ENCODE measurements at places on chromosomes 2 and 18.

DNA sequence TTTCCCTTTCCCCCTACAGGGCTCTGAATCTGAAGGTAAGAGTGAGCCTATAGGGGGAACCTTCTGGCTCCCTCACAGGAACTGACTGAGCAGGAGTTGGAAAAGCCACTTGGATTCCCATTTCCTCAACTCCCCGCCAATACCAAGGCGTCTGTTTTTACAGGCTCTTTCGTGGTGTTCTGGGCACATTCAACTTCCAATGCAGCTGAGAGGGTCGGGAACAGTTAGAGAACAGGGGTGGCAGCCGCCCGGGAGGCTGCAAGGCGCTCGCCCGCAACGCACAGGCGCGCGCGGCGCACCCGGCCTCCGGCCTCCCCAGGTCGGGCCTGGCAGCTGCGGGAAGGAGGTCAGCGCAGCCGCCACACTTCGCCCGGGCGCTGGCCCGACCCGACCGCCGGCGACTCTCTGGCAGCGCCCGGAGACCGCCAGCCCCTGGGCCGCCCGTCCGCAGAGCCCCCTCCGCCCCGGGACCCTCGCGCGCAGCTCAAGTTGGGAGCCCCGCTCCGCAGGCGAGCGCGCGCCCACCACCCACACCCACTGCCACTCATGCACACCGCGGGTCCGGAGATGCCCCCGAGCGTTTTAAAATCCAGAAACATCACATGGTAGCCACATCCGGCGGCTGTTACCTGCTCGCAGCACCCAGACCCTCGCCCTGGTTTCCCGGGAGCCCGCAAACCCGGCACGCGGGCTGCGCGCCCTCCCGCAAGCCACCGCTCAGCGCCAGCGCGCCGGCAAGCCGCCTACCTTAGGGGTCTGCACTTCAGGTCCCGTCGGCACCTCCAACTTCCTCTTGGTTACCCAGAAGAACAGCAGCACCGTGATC, 816 bp downstream of the GALNT14 start:
- peak; percentile 20 for DNase-seq

DNA sequence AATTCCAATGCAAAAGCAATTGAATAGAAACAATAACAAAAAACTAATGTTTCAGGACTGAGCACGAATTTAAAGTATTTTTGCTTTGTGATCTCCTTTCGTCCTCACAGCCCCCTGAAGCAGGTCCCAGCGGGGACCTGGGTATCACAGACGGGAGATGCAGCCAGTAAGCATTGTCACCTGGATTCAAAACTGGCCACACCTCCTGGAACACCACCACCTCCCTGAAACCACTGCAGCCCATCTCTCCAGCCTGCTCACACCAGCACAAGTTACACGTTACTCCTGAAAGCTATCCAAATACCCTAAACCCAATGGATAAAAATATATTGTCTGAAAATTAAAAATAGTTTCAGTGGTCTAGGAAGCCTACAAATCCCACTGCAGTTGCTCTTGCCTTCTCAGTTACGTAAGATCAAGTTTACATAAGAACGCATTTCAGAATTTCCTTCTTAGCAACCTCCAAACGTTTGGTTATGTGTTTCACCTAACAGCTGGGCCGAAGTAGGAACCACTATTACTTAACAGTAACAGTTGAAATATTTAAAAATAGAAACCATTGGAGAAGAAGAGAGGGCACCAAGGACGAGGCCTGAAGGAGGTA, 178.0 kb downstream of the HDAC4 start:
- no peak for DNase-seq

GRCh38 chr18:64852281-64852680, 703.4 kb upstream of the LINC00305 start:
- no peak for DNase-seq

DNA sequence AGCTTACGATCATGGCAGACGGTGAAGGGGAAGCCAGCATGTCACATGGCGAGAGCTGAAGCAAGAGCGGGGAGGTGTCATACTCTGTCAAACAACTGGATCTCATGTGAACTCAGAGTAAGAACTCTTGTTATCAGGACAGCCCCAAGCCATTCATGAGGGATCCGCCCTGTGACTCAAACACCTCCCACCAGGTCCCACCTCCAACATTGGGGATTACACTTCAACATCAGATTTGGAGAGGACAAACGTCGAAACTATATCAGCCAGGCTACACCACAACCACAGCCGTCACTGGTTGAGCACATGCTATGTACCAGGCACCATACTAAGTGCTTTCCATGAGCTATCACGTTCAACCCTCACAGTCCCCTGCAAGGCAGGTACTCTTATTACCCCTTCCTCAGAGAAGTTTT, 293.8 kb downstream of the PRKCE start:
- no peak for DNase-seq

DNA sequence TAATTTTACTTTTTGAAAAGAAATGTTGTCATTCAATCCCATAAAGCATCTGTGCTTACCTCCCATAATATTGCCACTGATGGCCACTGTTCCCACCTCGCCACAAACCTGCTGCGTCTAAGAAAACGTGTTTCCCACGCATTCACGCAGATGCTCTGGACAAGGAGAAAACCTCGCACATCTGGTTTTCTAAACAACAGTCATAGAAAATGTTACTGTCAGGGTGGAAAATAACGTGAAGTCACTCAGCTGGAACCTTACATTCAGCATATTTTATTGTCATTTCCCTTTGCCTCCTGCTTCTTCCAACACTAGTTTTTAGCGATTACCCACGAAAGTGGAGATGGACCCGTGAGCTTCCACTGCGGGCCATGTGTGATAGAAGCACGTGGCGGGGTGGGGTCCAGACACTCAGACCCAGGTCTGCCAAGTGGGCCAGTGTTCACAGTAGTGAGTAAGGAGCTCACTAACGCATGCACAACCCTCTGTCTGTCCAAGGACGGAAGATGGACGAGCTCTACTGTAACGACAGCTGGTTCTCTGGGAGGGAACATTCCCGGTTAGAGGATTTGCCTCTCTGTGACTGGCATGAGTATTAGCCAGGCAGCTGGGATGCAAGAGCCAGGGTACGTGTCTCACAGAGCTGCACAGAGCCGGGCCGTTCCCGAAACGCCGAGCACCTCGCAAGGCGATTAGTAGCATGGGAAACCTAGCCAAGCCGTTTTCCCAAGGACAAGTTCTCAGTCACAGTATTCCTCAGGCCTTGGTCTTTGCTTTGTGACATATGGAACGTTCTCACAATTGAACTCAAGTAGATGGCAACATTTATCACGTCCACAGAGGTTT, 94.5 kb downstream of the MTCL1 start:
- no peak for DNase-seq

- DNase-seq = no peak
These were observed 199.9 kb downstream of the BCL2 start for GRCh38 chr18:63119647-63120046.

DNA sequence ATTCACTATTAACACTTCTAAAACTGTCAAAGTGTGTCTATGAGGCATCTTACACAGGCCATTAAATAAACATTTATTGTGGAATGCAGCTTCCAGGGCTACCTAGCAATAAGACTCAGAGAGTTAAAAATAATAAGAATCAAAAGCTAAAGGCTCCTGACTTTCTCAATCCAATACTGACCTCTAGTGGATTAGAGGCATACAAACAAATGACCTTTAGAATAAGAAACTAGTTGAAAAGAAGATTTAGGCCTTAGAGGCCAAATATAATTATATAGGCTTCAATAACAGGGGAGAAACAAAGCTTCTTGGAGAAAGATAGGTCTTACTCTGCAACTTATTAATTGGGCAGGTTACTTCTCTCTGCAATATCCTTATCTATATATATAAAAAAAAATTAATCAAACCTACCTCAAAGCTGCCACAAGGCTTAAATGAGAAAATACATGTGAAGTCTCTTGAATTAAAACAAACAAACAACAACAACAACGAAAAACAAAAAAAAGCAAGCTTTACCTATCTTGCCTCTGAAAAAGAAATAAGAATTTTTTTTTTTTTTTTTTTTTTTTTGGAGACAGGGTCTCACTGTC, 246.1 kb downstream of the EXOC6B start:
- no peak for DNase-seq
